ENCODE measurements at places on chromosomes 5 and 9. TPM values are rescaled to one million over a fixed set of nuclear protein-coding genes. Genes with fewer than 3 reads are reported as not detected.

GRCh38 chr5:157710882-157711281, 20.3 kb upstream of the THG1L start:
- DNase-seq = no peak

GRCh38 chr5:10266137-10266536, 16.1 kb downstream of the CCT5 start:
- no peak for DNase-seq

DNA sequence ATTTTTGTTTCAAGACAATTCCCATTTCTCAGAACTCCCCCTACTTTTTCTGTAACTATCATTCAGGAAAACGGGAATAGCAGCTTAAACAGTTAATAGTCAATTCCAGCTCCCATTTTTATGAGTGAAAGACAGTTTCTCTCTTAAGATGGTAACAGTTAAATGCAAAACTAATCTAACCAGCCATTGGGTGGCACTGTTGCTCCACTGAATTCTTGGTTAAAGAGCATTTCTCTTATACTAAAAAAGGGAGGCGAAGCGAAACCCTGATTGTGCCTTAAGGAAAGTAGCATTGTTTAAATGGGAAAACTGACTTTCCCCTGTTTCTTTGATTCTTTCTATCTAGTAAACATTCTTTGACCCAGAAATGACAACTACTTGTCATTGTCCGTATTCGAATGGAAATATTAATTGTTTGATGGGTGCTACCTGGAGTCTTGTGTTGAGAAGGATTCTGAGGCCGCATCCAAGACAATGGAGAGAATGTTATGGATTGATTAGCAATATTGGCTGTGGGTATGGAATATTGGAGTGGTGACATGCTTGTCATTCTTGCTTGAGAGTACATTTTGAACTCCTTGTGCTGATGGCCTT, 507.8 kb downstream of the MAT2B start:
- DNase-seq = peak; percentile 24

- DNase-seq = no peak
Observed at GRCh38 chr9:79581388-79581787, 9.6 kb downstream of the TLE4 start.

DNA sequence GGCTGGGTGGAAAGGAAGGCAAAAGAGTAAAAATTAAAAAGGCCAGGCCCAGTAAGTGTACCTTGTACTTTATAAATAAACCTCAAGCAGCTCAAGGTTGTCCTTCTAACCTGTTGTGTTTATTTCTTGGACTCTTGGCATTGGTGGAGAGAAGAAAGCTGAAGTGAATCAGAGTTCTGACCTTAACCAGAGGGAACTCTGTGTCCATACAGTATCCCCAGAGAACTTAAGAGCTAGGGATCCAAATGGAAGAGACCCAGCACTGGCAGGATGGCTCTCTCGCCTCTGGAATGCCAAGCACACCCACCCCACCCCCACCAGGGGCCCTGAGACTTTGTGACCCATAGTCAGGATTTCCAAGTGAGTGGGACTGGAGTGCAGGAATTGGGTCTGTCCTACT, 14.2 kb downstream of the NUDT2 start:
- DNase-seq = no peak

DNA sequence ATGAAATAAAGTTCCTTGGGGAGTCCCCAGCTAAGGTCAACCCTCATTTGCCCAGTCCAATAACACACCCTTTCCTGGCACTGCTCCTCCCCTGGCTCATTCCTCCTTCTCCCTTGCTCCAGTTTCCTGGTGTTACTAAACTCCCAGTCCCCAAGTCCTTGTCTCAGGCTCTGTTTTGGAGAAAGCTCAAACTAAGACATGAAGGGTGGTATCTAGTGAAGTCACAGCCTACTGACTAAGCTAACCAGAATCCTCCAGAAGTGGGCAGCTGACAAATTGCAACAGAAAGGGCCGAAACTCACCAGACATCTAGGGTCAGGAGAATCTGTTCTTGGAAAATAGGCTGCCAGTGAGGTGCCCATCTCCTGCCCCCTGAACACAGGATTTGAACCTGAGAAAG, 118.7 kb upstream of the NEK6 start:
- DNase-seq = no peak

GRCh38 chr5:31952067-31952466, 222.1 kb downstream of the GOLPH3 start:
- DNase-seq = no peak

DNA sequence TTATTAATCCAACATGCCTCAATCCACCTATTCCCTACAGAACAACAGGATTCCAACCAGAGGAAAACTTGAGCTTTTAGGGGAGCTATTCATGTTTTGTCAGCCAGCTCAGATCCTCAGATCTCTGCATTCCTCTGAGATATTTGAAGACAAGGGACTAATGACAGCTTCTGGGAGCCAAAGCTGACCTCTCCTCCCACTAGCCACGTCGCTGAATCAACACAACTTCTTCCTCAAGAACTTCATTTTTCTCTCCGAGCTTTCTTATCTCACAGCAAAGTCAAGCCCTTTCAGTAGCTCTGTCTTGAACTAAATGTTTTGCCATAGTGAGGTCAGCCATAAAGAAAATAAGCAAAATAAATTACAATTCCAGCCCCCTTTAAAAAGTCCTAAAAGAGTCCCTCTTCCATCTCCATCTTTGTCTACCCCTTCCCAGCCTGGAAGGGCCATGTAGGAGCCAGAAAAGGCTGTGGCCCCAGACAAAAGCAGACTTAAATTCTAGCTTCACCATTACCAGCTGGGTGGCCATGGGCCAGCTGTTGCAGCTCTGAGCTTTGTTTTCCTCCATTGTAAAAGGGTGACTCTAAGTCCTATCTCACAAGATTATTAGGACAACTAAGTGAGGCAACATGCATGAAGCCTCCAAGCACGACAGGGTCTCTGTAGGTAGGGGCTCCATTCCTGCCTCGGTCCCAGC, 65.0 kb downstream of the HSD17B3 start:
- DNase-seq = no peak

The PDE8B gene
- total RNA-seq = 54.4 TPM

The PPP3R2 gene
- 0.07 TPM for total RNA-seq

Measured in uterus (tissue), 4 donors.